ENCODE measurements at places on chromosomes 1 and 21.

DNA sequence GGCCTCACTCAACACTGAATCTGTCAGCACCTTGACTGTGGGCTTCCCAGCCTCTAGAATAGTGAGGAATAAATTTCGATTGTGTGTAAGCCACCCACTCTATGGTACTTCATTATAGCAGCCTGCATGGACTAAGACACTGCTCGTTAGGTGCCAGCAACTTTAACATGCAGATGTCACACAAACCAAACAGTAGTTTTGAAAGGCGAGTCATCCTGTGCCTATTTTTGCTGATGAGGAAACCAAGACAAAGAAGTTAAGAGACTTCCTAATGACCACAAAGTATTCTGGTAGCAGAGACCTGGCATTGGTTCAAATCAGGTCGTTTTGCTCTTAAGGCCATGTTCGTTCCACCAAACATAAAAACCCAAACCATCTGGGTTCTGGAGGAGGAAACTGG, 42.9 kb downstream of the BATF3 start:
- no peak for DNase-seq

DNA sequence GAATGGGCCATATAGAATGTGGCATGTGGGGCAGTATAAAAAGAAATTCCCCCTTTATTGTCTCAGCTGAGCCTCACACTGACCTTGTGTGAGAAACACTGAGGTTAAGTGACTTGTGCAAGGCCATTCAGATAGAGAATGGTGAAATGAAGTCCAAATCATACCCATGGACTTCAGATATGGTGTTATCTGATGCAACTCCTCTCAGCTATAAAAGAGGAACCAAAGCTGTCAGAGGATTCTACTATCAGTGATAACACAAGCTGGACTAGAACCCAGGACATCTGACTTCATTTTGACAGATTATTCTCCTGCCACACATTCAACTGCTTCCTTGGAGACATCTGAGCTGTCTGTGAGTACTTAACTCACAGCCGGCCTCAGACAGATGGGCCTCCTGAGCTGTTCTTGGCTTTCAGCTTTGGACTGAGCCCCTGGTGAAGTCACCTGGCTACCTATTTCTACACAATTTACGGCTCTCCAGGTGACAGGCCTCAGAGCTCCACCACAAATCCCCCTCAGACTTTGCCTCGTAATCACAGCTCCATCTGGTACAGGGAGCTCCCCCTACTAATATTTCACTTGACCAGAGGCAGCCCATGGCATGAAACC, 104.6 kb downstream of the PLXNA2 start:
- DNase-seq, result no peak

- no peak for DNase-seq
Observed at GRCh38 chr21:34981791-34982190, 67.3 kb downstream of the RUNX1 start.

- DNase-seq, result no peak
Observed at GRCh38 chr1:230641900-230642262, 400 bp upstream of the COG2 start.

GRCh38 chr1:66791621-66792610, 9.2 kb downstream of the INSL5 start:
- no peak for DNase-seq

GRCh38 chr1:171563675-171564074, 58.4 kb upstream of the MYOCOS start:
- no peak for DNase-seq

Data from stimulated activated CD8-positive, alpha-beta memory T cell treated with anti-CD3 and anti-CD28 coated beads, Interleukin-15, amount 100 ng/mL, for 1 hour (primary cell).